Astrocyte (in vitro differentiated cells and primary cell): ENCODE measurements at places on chromosomes 1 and 21. TPM values are rescaled to one million over a fixed set of nuclear protein-coding genes. Genes with fewer than 3 reads are reported as not detected.

DNA sequence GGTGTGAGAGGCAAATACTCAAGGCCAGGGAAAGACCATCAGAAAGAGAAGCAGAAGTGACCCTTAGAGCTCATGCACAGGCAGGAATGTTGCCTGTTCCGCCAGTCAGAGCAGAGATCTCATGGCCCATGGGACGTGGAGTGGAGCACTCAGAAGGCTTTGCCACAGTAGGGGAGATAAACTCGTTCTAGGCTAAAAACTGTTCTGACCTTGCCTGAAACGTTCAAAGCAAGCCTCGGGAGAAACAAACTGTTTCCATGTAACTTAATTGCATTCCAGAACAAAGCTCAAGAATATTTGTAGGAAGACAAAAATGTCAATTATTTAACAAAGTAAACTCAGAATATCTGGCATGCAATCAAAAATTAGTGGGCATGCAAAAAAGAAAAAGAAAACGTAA, 20.7 kb upstream of the SLC19A1 start:
- no peak for DNase-seq
- no peaks in the 10 kb centered on the region for H3K4me1 ChIP-seq
- no peaks in the 10 kb centered on the region for H3K36me3 ChIP-seq
- no peak overlapping the region for H3K4me3 ChIP-seq

DNA sequence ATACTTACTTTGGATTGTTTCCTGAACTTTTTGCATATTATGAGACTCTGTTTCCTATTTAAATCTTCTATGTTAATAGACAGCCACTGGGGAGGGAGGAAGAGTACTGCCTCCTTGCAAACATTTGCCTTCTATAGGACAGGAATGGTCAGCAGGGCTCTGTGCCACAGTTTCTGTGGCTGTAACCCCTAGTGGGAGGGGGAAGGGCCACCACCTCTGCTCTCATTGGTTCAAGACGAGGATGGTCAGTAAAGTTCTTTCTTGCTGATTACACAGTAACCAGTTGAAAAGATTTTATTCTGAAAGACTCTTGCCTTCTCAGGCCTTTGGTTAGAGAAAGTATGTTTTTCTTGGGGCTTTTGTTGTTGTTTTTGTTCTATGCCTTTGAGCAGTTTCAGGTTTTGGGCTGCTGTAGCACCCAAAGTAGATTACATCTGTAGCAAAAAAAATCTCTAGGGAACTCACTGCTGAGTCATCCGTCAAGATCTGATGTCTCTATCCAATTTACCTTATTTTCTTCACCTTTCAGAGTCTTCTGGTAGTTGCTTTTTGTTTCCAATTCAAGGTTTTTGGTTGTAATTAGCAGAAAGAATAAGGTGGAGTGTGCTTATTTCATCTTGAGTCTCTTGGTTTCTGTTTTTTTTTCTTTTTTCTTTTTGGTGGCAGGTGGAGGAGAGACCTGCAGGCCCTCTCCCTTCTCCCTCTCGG, 23.1 kb downstream of the SLC35A3 start:
- no peaks in the 10 kb centered on the region for H3K27me3 ChIP-seq
- no peak overlapping the region for H3K27ac ChIP-seq
- no peak for DNase-seq
- no peak overlapping the region for H3K4me3 ChIP-seq
- H3K36me3 ChIP-seq = no peaks in the 10 kb centered on the region

- no peak overlapping the region for H3K4me3 ChIP-seq
- H3K4me1 ChIP-seq = no peaks in the 10 kb centered on the region
- H3K36me3 ChIP-seq = no peaks in the 10 kb centered on the region
- DNase-seq = no peak
- no peaks in the 10 kb centered on the region for H3K27me3 ChIP-seq
These were observed 5.8 kb downstream of the ZMYND12 start for GRCh38 chr1:42450061-42450460.

- H3K27me3 ChIP-seq = no peaks in the 10 kb centered on the region
- H3K27ac ChIP-seq = no peak overlapping the region
- H3K4me3 ChIP-seq = no peak overlapping the region
- H3K4me1 ChIP-seq = peaks cover 3% of the 10 kb centered on the region
These were observed 1.2 kb upstream of the SRSF11 start for GRCh38 chr1:70220015-70220414.

GRCh38 chr1:151346769-151347522, at the start of gene RFX5:
Gene RFX5, minus strand, starts transcription at chr1:151347252. Its CDS starts 932 bp downstream, at chr1:151346320.
- H3K4me3 ChIP-seq = peak within 1 kb of the TSS; percentile 82
- H3K4me1 ChIP-seq = peaks cover 15% of the 10 kb centered on the region
- H3K27me3 ChIP-seq = no peaks in the 10 kb centered on the region
- DNase-seq = peak; percentile 96
- H3K36me3 ChIP-seq = peaks cover 8% of the 10 kb centered on the region
- H3K27ac ChIP-seq = peak within 1 kb of the TSS; percentile 96

DNA sequence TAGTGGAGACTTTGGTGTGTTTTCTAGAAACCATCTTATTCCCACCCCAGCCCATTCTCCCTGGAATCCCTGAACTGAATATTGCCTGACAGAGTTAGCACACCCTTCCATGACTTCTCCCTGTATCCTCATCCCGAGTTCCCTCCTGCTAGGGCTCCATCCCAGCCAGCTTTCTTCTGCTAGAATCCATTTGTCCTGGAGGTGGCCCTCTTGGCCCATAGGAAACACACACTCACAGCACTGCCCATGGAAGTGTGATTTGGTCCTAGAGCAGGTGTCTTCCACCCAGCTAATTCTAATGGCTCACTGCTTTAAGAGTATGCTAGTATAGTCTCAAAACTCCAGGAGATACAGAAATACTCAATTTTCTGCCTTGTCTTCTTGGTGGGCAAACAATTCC, 4.1 kb downstream of the KRTAP15-1 start:
- H3K27ac ChIP-seq = no peak overlapping the region
- no peak overlapping the region for H3K4me3 ChIP-seq
- no peaks in the 10 kb centered on the region for H3K4me1 ChIP-seq
- H3K27me3 ChIP-seq = no peaks in the 10 kb centered on the region

DNA sequence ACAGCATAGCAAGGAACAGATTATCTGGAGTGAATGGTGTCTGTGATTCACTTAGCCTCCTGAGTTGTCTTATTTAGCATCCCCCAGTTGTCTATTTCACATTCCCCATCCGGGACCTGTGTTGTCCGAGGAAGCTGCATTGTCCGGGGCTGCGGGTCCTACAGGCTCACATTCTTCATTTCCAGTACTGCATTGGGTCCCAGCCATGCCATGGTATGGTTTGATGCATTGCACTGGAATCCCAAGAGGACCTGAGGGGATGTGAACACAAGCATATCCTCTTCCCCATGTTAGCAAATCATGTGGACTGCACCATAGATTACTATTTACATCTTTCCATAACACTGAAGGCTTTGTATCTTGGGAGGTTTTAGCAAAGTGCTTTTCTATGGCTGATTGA, 48.2 kb upstream of the PRELP start:
- H3K4me3 ChIP-seq = no peak overlapping the region
- no peak for DNase-seq
- no peaks in the 10 kb centered on the region for H3K36me3 ChIP-seq
- peaks cover 54% of the 10 kb centered on the region for H3K27me3 ChIP-seq

DNA sequence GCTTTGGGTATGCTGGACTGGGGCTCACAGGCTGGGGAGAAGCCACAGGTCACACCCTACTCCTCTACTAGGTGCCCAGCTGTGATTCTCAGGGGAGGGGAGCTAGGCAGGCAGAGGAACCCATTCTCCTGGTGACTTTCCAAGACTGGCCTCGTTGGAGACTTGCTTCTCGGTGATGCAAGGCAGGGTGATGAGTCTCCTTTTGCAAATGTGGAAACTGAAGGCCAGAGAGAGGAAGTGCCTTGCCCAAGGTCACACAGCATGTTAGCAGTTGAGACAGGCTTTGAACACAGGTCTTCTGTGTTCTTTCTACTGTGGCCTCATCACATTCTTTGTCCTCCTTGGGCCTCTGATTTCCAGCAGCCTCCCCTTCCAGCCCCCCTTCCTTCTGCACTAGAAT, 20.5 kb upstream of the C1QA start:
- peaks cover 57% of the 10 kb centered on the region for H3K27me3 ChIP-seq
- no peak overlapping the region for H3K4me3 ChIP-seq
- H3K4me1 ChIP-seq = no peaks in the 10 kb centered on the region
- no peak overlapping the region for H3K27ac ChIP-seq
- H3K36me3 ChIP-seq = no peaks in the 10 kb centered on the region
- no peak for DNase-seq

DNA sequence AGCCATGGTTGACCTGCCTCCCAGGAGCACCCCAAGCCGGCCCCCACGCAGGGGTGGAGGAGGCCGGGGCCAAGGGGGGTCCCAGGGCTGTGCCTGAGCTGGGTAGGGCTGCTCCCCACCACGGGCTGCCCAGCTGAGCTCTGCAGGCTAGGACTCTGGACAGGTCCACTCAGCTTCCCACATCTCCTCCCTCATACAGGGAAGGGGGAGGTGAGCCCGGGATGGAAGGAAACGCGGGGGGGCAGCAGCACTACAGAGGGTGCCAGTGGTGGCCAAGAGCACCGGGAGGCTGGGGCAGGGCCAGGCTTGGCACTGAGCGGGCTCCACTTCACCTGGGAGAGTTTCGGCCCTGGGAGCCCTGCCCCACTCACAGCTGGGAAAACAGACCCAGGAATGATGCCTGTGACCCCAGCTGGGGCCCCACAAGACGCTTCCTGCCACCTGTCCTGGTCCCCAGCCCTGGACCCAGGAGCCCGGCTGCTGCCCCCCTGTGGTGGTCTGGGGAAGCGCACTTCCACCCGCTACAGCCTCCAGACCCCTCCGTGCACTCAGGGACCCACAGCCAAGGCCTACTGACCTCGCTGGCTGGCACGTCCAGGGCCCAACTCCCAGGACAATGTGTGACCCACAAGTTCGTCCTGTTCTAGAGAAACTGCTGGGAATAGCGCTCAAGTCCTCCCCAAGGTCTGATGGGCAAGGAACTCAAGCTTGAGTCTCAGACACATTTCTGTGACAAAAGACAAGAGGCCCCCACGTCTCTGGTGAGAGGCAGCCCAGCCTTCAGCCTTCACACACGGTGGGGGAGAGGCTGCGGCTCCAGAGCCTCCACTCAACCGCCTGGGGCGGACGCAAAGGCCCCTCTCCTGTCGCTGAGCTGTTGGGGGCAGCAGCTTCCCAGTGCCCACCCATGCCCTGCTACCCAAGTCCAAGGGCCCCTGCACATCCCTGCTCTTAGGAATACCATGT, 3.0 kb downstream of the AURKAIP1 start:
- peaks cover 18% of the 10 kb centered on the region for H3K4me1 ChIP-seq
- H3K4me3 ChIP-seq = no peak overlapping the region

- H3K27ac ChIP-seq = no peak overlapping the region
- no peak for DNase-seq
- H3K4me1 ChIP-seq = peaks cover 22% of the 10 kb centered on the region
- H3K4me3 ChIP-seq = no peak overlapping the region
- no peaks in the 10 kb centered on the region for H3K27me3 ChIP-seq
These were observed 3.3 kb upstream of the CCDC28B start for GRCh38 chr1:32197074-32197473.

DNA sequence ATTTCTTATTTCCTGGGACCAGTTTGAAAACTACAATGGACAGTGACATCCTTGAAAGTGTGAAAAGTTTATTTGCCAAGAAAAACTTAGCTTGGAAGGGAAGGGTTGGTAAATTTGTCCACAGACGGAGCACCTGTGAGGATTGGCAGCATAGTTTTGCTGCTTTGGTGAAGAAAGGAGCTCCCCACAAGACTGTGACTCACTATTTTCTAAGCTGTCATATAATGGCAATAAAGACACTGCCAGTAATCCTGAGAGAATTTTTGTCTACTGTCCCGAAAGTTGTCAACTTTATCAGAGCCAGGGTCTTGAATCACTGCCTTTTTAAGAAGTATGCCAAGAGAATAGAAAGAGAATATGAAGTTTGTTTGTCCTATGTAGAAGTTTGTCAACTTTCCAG, 230.8 kb downstream of the NEGR1 start:
- H3K36me3 ChIP-seq = no peaks in the 10 kb centered on the region
- H3K4me3 ChIP-seq = no peak overlapping the region
- peak; percentile 25 for DNase-seq
- no peaks in the 10 kb centered on the region for H3K27me3 ChIP-seq
- no peaks in the 10 kb centered on the region for H3K4me1 ChIP-seq

DNA sequence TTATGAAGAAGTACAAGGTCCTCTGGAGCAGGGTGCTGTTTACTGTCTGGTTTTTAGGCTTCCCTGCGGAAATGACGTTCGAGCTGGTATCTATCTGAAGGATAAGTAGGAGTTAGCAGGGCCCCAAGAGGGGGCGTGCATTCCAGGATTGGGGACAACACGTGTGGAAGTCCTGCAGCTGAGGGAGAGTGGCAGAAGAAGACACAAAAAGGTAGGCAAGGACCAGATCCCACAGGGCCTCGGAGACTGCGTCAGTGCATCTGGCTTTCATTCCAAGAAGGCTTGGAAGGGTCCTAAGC, 5.9 kb downstream of the RIMS3 start:
- H3K27me3 ChIP-seq = peaks cover 27% of the 10 kb centered on the region
- H3K4me1 ChIP-seq = no peaks in the 10 kb centered on the region
- no peak overlapping the region for H3K27ac ChIP-seq
- H3K4me3 ChIP-seq = no peak overlapping the region

DNA sequence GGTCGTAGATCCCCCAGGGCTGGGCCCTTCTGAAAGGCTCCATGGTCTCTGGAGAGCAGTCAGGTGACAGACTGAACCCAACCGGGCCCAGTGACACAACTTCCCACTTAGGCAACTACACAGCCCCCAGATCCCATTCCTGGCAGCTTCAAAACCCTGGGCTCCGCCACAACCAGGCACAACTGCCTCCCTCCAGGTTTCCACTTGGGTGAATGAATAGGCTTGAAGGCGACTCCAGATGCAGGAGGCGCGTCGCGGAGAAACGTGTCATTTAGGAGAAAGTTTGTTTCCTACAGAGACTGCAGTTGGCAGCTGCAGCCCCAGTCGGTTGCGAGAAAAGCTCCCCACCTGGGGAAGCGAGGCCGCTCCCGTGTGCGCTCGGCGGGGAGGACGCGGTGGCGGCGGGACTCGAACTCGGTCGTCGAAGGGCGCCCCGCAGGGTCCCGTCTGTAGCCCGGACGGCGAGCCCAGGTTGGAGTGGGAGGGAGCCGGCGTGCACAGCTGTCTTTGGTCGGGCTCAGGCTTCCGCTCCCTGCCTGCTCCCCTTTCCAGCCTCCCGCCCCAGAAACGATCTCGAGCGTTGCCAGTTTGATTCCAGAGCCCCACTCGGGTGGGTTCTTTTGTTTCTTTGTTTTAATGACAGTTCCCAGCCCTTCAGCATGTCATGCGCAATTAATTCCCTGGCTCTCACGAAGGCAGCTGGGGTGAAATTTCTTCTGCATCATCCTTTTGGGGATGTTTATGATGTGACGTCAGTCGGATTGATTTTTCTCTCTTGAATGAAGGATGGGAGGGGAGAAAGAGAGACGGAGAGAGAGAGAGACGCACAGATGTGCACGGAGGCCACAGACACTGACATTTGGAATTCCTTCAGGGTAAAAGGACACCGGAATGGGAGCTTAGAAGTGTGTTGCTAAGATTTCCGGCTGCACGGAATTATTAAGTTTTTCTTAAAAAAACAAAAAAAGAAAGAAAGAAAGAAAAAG, 862 bp upstream of the SGIP1 start:
- no peaks in the 10 kb centered on the region for H3K27me3 ChIP-seq
- H3K4me3 ChIP-seq = peak overlapping the region; percentile 71
- H3K27ac ChIP-seq = peak overlapping the region; percentile 87
- peaks cover 10% of the 10 kb centered on the region for H3K4me1 ChIP-seq

GRCh38 chr1:223332997-223333396, 31.0 kb downstream of the SUSD4 start:
- no peak overlapping the region for H3K4me3 ChIP-seq
- H3K27ac ChIP-seq = no peak overlapping the region
- no peak for DNase-seq
- H3K4me1 ChIP-seq = peaks cover 11% of the 10 kb centered on the region

The SGIP1 gene
- total RNA-seq = 4.4 and 8.8 TPM in 2 replicates

The CELA2A gene
- total RNA-seq = not detected in 2 replicates

The UBE2U gene
- not detected in 2 replicates for total RNA-seq

The VWA1 gene
- total RNA-seq = 60.4 and 81.2 TPM in 2 replicates

The CRNN gene
- not detected in 2 replicates for total RNA-seq

The CYP4Z1 gene
- not detected in 2 replicates for total RNA-seq

The ANKRD65 gene
- 0.64 TPM in 1 of 2 replicates, not detected in the other for total RNA-seq
